Stimulated activated naive CD4-positive, alpha-beta T cell (primary cell): ENCODE measurements at places on chromosomes 1 and 21.
A peak's percentile ranks its signal among the peaks of the same experiment; 100 is the strongest.

GRCh38 chr1:6599141-6599975, 3.3 kb downstream of the KLHL21 start:
- DNase-seq: peak; percentile 12

- no peak for DNase-seq
Observed at GRCh38 chr1:208538587-208538986, 294.4 kb upstream of the PLXNA2 start.

DNA sequence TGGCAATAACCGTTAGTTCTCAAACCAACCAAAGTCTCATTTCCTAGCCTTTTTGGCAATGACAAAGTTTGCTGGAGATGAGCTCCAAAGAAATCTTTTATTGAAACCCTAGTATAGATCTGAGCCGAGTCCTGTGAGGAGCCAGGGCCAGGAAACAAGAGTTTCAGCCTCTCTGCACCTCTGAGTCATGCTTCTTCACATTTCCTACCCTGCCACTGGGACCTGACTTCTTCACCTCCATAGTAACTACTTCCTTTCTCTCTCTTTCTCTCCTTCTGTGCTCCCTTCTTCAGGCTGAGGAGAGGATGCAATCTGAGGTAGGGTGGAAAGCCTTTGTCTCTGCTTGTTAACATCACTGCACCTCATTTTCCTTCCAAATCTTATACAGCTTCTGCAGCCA, 38.7 kb upstream of the IPO9 start:
- DNase-seq: no peak

GRCh38 chr1:46298387-46298786, 5.0 kb downstream of the LRRC41 start:
- no peak for DNase-seq
